Kidney tubule cell (primary cell): ENCODE measurements at places on chromosomes 16 and 17.

DNA sequence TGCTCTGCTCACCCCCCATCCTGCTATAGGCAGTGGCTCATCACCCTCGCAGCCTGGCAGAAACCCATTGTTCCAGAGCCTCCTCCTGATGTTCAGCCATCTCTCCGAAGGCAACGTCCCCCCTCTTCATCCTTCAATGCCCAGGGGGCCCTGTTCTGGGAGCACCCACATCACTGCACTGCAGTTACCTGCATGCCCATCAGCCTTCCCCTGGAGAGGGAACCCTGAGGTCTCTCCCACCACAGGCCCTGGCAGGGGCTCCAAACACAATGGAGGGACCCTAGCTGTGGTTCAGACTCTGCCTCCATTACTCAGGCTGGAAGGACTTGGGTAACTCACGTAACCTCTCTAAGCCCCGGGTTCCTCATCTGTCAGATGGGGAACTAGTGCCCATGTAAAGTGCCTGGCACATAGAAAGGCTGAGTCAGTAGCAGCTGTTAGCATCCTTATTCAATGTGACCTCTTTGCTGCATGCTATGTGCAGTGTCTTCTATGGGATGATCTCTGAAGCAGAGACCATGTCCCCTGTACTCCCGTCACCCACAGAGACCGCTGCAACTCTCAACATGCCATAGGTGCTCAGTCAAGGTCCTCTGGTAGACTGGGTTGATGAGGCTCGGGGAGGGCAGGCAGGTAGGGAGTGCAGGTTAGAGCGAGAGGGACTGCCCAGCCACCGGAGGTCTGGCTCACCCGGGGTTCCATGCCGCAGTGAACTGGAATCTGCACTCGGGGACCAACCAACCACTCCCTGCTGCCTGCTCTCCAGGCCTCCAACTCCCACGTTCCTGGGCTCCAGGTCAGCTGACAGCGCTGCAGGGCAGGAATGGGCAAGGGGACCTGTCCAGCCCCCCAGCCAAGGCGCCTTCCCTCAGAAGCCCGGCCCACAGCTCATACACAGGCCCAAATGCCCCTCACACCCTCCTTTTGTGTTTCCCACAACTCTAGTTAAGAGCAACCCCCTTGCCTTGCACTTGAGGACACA lies 233.2 kb downstream of the ZNF423 start:
- DNase-seq, result no peak

- peak; percentile 45 for DNase-seq
Measured at GRCh38 chr16:49350265-49351095, 23.1 kb upstream of the C16orf78 start.

- no peak for DNase-seq
Measured at GRCh38 chr17:71453876-71454422, 666.9 kb upstream of the SOX9 start.

DNA sequence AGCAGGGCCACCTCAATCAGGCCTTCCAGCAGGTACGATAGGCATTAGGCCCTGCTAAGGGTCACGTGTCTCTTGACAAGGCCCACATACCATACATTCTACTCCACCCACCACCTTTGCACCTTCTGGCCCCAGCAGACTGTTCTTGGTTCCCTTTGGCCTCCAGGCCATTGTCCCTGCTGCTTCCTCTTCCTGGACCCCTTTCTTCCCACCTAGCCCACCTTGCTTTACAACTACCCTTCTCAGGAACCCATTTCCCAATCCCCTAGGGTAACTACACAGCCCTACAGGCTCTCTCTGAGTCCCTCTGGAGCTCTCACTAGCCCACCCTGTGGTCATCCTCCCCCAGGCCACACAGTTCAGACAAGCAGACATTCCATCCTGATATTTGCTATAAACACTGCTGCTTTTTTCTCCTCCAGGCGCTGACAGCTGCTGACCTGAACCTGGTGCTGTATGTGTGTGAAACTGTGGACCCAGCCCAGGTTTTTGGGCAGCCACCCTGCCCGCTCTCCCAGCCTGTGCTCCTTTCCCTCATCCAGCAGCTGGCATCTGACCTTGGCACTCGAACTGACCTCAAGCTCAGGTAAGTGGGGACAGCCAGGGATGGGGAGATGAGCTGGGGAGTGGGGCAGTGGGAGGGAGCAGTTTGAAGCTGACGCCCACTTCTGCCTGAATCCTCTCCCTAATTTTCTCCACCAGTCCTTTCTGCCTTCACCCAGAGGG lies 1.4 kb upstream of the NRN1L start:
- no peak for DNase-seq

DNA sequence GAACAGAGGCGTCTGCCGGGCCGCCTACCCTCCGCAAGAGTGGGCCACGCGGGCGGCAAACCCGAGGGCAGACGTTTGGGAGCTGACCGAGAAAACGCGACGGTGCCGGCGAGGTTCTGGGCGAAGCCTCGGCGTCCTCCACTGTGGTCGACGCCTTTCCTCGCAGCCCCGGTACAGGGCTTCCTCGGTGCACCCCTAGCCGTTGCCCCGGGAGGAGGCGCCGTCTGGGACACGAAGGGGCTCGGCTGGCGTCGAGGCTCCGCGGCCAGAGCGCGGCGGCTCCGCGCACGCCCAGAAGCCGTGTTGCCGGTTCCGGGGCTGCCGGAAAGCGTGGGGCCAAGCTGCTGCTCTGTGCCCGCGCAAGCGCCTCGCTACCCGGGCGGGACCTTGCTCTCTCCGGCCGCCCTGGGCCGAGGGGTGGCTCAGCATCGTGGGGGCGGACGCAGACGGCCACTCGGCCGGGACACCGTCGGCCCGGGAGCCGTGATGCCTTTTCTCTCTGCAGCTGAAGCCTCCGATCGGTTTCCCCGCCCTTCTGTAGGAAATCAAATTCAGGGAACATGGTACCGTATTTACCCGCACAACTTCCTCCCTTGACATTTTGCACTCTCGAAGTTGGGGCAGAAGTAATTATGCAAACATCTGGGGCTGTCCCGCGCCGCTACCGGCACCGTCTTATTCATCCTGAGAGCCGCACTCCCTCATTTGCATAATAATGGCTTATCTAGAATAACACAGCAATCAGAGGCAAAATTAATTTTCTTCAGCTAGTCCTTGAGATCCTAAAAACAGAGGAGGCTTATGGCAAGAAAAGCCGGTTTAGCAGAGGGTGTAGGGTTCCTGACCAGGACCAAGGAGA lies 7.3 kb upstream of the CBX8 start:
- DNase-seq, result peak; percentile 28

GRCh38 chr17:64329588-64329987 lies 61.1 kb downstream of the PECAM1 start:
- no peak for DNase-seq

GRCh38 chr17:59311051-59311468 lies 20.4 kb upstream of the YPEL2 start:
- peak; percentile 72 for DNase-seq

DNA sequence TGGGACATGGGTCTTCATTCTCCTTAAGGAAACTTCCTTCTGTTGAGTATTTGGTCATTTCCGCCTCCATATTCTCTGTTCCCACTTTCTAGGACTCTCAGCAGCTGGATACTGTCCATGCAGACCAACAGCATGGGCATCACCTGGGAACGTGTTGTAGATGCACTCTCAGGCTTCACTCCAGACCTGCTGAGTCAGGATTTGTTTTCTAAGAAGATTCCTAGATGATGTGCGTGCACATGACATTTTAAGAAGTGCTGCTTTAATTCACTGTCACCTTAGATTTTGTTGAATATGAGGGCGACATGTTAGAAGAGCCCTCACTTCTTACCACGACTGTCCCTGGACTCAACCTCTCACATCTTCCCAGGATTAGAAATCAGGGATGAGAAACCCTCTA lies 10.0 kb upstream of the SDK2 start:
- no peak for DNase-seq

- no peak for DNase-seq
Measured at GRCh38 chr16:76222087-76222486, 55.1 kb upstream of the CNTNAP4 start.

GRCh38 chr17:78915872-78916632 lies 9.1 kb downstream of the TIMP2 start:
- peak; percentile 78 for DNase-seq

GRCh38 chr16:58904291-58904690 lies 170.2 kb upstream of the GOT2 start:
- DNase-seq, result no peak

- peak; percentile 16 for DNase-seq
Measured at GRCh38 chr16:26816885-26817571, 249.7 kb upstream of the C16orf82 start.

DNA sequence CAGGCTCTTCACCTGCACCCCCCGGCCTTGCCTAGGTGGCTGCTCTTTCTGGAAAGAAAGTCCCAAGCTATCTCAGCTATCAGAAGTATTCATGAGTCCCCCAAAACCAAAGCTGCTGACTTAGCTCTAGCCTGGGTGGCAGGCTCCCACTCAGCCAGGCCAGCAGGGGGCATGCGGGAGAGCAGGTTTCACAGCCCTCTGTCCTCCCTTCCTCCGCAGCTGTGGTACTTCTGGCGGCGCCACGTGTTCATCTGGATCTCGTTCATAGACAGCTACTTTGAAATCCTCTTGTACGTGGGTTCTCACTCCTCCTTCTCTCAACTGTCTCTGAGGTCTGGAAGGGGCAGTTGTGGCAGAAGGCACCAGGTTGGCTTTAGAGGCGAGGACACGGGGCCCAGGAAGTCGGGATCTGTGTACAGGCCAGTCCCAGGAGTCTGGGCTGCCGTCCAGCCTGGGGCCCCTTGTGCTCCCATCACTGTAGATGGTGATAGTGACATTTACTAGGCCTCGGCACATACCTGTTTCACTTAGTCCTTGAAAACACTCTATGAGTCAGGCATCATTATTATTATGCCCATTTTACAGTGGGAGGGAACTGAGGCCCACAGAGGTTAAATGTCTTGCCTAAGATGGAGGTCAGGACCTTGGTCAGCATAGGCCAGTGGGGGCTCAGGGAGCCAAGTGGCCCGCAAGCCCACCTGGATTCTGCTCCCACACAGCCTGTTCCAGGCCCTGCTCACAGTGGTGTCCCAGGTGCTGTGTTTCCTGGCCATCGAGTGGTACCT lies 12.9 kb downstream of the TRPV2 start:
- DNase-seq, result peak; percentile 58

GRCh38 chr17:83050651-83051395 lies 28.6 kb upstream of the METRNL start:
- DNase-seq, result peak; percentile 8

DNA sequence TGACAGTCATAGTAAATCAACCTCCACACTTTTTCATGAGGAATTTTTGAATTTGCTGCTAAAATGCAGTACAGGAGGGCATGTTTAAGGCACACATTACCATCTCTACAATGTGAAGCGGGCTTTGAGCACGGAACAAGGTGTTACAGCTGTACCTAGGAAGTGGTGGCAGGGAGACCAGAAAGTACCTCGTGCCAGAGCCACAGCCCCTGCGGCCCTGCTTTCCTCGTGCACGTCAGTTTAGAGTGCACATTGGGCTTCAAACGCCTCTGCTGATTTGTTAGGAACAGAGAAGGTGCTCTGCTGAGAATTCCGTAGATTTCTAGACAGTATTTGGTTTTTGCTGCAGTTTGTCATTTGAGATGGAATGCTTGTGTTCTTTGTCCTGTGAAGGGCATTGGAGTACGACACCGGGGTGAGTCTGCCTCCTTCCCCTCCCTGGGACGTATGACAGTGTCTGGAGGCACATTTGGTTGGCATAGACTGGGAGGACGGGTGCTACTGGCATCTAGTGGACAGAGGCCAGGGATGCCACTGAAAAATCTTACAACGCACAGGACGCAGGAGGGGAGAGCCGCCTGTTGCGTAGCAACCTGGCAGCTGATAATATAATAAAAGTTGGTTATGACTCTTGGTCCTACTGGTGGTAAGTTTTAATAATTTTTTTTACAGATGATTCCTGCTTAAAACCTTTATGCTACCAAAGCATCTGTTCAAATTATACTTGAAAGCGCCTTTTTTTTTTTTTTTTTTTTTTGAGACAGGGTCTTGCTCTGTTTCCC lies 9.1 kb downstream of the FOXK2 start:
- DNase-seq, result peak; percentile 92

DNA sequence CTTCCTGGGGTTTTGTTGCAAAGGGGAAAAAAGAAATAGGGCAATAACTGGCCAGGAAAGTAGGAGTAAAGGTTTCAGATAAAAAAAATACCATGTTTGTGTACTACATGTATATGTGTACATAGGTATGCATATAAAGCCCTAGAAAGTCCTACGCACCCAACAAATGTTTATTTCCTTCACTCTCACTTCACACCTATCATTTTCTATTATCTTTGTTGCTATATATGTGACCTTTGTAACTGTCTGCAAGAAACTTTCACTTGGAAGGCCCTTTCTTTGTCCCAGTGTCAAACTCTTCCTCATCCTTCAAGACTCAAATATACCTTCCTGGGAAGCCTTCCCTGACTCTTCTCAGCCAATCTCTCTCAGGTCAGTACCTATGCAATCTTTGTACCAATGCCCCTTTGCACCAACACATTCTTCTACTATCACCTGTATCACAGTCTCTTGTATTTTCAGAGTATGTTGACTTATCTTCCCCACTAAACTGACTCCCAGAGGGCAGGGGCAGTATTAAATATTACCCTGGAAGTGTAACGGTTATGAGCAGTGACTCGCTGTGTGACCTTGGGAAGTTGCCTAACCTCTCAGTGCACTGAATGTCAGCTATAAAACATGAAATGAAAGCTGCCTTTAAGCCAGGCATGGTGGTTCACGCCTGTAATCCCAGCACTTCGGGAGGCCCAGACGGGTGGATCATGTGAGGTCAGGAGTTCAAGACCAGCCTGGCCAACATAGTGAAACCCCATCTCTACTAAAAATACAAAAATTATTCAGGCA lies 6.5 kb downstream of the XPO6 start:
- DNase-seq, result no peak

DNA sequence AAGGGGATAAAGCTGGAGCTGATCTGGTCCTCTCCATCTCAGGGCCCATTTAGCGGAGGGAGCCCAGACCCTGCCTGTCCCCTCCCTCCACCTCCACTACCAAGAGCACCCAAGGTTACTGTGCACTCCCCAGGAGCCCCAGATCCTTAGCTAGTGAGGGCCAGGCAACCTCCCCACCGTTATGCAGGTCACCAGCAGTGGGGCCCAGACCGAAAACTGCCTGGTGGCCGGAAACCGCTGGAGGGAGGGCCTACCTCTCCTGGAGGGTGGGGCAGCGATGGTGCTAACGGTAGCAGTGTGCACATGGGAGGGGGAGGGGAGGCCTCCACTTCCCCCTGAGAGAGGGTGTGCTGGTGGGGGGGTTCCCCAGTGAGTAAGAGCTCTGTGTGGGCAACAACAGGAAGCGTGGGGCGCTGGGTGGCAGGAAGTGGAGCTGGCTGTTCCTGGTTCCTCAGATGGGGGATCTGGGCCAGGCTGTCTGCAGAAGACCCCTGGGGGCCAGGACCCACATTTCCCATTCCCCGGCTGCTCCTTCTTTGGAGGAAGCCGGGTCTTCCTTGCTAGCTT lies 4.4 kb downstream of the FMNL1 start:
- DNase-seq, result peak; percentile 58

GRCh38 chr16:79250502-79251098 lies 349.9 kb downstream of the MAF start:
- no peak for DNase-seq
